Activated CD4-positive, alpha-beta T cell treated with anti-CD3 and anti-CD28 coated beads, Interleukin-2, amount 10 ng/mL, durations not matched to agents 24 days and 14 days (primary cell): ENCODE measurements at places on chromosomes 3 and 15. TPM values are rescaled to one million over a fixed set of nuclear protein-coding genes. Genes with fewer than 3 reads are reported as not detected.
A peak's percentile ranks its signal among the peaks of the same experiment; 100 is the strongest.

- DNase-seq = peak; percentile 90
- no peaks in the 10 kb centered on the region for H3K27me3 ChIP-seq
- H3K4me1 ChIP-seq = peaks cover 7% of the 10 kb centered on the region
- no peak overlapping the region for H3K27ac ChIP-seq
Measured at GRCh38 chr3:66276705-66277274, 56.0 kb downstream of the SLC25A26 start.

DNA sequence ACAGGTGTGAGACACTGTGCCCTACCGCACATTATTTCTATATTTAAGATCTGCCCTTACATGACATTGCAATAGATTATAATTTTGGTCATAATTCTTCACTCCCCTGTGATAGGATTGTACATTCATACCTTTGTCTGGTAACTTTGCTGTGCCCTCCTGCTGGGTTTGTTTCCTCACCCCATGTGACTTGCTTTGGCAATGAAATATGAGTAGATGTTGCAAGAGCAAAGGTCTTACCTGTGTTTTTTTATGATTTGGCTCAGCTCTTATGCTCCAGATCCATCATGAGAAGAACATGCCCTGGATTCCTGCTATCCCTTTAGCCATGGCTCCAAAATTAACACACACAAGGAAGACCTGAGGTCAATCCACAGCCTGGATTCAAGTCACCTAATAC lies 137.7 kb upstream of the EOMES start:
- H3K27me3 ChIP-seq = no peaks in the 10 kb centered on the region
- H3K36me3 ChIP-seq = no peaks in the 10 kb centered on the region
- peaks cover 19% of the 10 kb centered on the region for H3K4me1 ChIP-seq
- H3K4me3 ChIP-seq = no peak overlapping the region
- no peak for DNase-seq
- no peak overlapping the region for H3K27ac ChIP-seq

CLASP2 gene
- total RNA-seq = 65.3 and 65.8 TPM in 2 replicates

GPR87 gene
- total RNA-seq = 1.0 and 1.4 TPM in 2 replicates

GRCh38 chr3:39753391-39753790 lies 56.0 kb upstream of the MYRIP start:
- no peak overlapping the region for H3K27ac ChIP-seq
- no peak for DNase-seq
- H3K4me3 ChIP-seq = no peak overlapping the region

- H3K4me3 ChIP-seq = no peak overlapping the region
- H3K27ac ChIP-seq = no peak overlapping the region
- H3K36me3 ChIP-seq = no peaks in the 10 kb centered on the region
- DNase-seq = no peak
Measured at GRCh38 chr15:39873978-39874377, 46.1 kb downstream of the GPR176 start.
